ENCODE measurements at places on chromosomes 1 and 21.

- no peak overlapping the region for H3K4me3 ChIP-seq
- no peak for DNase-seq
- no peaks in the 10 kb centered on the region for H3K36me3 ChIP-seq
- H3K27me3 ChIP-seq = no peaks in the 10 kb centered on the region
- no peaks in the 10 kb centered on the region for H3K4me1 ChIP-seq
- peak overlapping the region; percentile 8 for H3K27ac ChIP-seq
Observed at GRCh38 chr21:27513016-27513415, 546.1 kb upstream of the ADAMTS5 start.

GRCh38 chr1:115717541-115717940, 51.0 kb downstream of the CASQ2 start:
- no peaks in the 10 kb centered on the region for H3K36me3 ChIP-seq
- peaks cover 19% of the 10 kb centered on the region for H3K27me3 ChIP-seq
- H3K4me1 ChIP-seq = no peaks in the 10 kb centered on the region
- H3K4me3 ChIP-seq = no peak overlapping the region
- no peak for DNase-seq
- H3K27ac ChIP-seq = no peak overlapping the region

GRCh38 chr1:84489766-84490165, 10.7 kb downstream of the RPF1 start:
- H3K27me3 ChIP-seq = no peaks in the 10 kb centered on the region
- H3K4me3 ChIP-seq = no peak overlapping the region
- no peak for DNase-seq
- no peak overlapping the region for H3K27ac ChIP-seq
- no peaks in the 10 kb centered on the region for H3K36me3 ChIP-seq
- H3K4me1 ChIP-seq = no peaks in the 10 kb centered on the region

GRCh38 chr1:25106976-25107642, 125.2 kb downstream of the SYF2 start:
- H3K27me3 ChIP-seq = no peaks in the 10 kb centered on the region
- H3K4me3 ChIP-seq = no peak overlapping the region
- H3K27ac ChIP-seq = no peak overlapping the region

DNA sequence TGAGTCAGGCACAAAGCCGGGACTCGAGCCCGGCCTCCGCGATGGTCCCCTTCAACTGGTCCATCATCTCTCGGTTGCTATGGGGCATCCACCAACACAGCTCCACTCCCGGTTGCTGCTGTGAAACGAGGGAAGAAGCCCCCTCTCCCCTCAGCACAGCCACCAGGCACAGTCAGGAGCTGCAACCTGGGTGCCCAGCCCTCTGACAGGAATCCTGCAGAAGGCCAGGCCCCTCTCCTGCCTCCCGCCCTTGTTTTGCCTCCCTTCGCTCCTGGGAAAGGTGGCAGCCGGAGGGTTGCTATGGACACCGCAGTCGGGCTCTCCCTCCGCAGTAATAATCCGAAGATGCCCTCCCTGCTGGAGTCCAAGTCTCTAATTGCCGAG, 8.9 kb upstream of the KCNN3 start:
- H3K27me3 ChIP-seq = no peaks in the 10 kb centered on the region
- H3K4me1 ChIP-seq = no peaks in the 10 kb centered on the region
- H3K4me3 ChIP-seq = no peak overlapping the region
- DNase-seq = no peak

- H3K27me3 ChIP-seq = no peaks in the 10 kb centered on the region
- peak overlapping the region; percentile 71 for H3K4me3 ChIP-seq
- peak; percentile 52 for DNase-seq
Observed at GRCh38 chr1:231040800-231041718, 1.0 kb upstream of the FAM89A start.

GRCh38 chr1:60114745-60115318, 41.3 kb upstream of the C1orf87 start:
- no peak for DNase-seq
- no peaks in the 10 kb centered on the region for H3K27me3 ChIP-seq
- no peaks in the 10 kb centered on the region for H3K36me3 ChIP-seq
- no peak overlapping the region for H3K27ac ChIP-seq

GRCh38 chr1:158644449-158644848, 39.4 kb downstream of the OR10Z1 start:
- H3K36me3 ChIP-seq = no peaks in the 10 kb centered on the region
- H3K27ac ChIP-seq = no peak overlapping the region
- H3K27me3 ChIP-seq = no peaks in the 10 kb centered on the region
- H3K4me3 ChIP-seq = no peak overlapping the region
- H3K4me1 ChIP-seq = no peaks in the 10 kb centered on the region
- no peak for DNase-seq

- no peaks in the 10 kb centered on the region for H3K36me3 ChIP-seq
- no peaks in the 10 kb centered on the region for H3K4me1 ChIP-seq
- no peak for DNase-seq
- H3K27me3 ChIP-seq = no peaks in the 10 kb centered on the region
- H3K4me3 ChIP-seq = no peak overlapping the region
Observed at GRCh38 chr1:180311011-180311730, 81.1 kb downstream of the LHX4 start.

DNA sequence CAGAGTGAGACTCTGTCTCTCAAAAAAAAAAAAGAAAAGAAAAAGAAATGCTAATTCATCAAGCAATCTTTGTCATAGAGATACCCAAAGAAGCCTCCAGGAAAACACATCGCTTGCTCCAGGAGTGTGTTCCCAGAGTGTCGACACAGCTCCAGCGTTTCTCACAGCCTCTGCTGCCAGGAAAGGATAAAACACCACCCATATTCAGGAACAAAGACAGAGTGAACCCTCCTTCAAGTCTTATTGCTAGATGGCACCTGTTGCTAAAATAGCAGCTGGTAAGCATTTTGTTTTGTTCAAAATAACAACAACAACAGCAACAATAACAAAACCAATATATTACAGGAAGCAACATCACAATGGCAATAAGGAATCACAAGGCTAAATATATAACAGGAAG, 3.1 kb downstream of the ILDR2 start:
- DNase-seq = no peak
- no peaks in the 10 kb centered on the region for H3K27me3 ChIP-seq
- H3K4me1 ChIP-seq = no peaks in the 10 kb centered on the region

- no peak for DNase-seq
- H3K27ac ChIP-seq = no peak overlapping the region
- no peak overlapping the region for H3K4me3 ChIP-seq
- H3K4me1 ChIP-seq = no peaks in the 10 kb centered on the region
- no peaks in the 10 kb centered on the region for H3K36me3 ChIP-seq
Observed at GRCh38 chr1:57590978-57591377, 167.1 kb upstream of the DAB1 start.

- no peaks in the 10 kb centered on the region for H3K4me1 ChIP-seq
- H3K4me3 ChIP-seq = no peak overlapping the region
- no peak for DNase-seq
- H3K27me3 ChIP-seq = no peaks in the 10 kb centered on the region
- no peaks in the 10 kb centered on the region for H3K36me3 ChIP-seq
Observed at GRCh38 chr1:235571482-235571881, 67.2 kb upstream of the B3GALNT2 start.

- no peaks in the 10 kb centered on the region for H3K4me1 ChIP-seq
- no peak for DNase-seq
- H3K4me3 ChIP-seq = no peak overlapping the region
Observed at GRCh38 chr1:113415310-113416070, 25.2 kb downstream of the MAGI3 start.

DNA sequence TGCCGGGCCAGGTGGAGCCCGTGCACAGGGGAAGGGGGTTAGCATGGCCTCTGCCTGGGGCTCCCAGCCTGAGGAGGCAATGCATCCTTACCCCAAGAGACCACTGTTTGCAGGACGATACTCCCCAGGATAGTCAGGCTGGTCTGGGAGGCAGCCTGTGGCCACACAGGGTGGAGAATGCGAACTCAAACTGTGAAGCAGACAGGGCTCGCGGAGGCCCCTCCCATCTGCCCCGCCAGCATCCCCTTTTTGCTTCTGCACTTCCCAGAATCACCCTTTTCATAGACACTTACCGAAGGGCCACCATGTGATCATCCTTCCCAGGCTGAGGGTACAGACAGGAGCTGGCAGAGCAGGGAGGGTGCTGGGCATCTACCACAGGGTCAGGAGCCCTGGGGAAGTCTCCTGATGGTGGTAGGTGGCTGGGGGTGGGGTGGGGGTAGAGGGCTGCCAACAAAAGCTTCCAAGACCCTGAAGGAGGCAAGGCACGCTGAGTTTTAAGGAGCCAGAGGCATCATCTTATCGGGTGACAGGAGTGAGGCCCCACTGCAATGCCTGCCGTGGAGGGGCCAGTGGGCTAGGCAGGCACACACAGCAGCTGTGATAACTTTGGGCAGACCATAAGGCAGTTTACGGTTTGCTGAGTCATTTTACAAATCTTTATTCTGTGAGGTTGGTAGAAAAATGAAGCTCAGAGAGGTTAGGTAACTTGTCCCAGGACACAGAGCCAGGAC, 31.3 kb upstream of the BTG2 start:
- H3K27ac ChIP-seq = peak overlapping the region; percentile 73
- H3K4me3 ChIP-seq = no peak overlapping the region
- H3K27me3 ChIP-seq = no peaks in the 10 kb centered on the region
- peaks cover 22% of the 10 kb centered on the region for H3K4me1 ChIP-seq
- DNase-seq = no peak
- no peaks in the 10 kb centered on the region for H3K36me3 ChIP-seq

DNA sequence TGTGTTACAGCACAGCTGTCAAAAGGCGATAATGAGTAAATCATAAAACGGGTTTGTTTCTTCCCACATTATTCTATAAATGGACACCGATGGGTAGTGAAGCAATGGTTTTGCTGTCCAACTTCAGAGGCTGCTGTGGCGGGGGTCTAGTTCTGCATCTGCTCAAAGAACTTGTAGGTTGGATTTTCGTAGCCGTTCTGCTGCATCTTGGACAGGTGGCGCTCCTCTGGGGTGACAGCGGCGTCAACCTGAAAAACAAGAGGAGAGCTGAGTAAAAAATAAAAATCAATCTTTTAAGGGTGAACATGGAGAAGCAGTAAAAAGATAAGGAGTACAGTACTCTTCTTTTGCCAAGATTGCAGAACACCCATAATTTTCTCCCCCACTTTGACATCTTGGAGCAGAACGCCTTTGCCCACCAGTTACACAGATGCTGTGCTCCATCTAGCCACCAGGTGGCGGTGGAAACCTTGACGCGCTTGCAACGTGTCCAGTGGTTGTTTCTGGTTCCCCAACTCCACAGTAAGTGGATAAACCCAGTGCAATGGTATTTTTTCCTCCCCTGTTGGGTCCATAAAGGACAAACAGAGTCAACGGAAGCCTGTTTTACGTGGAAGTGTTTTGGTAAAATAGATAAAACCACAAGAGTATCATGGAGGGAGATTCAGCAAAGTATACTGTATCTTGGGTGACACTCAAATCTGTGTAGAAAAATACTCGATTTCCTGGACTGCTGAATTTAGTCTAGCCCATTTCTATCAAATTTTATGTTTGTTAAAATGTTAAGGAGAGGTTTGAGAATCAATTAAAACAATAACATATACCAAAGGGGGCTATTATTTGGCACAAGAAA, 147.0 kb downstream of the GABPA start:
- H3K4me3 ChIP-seq = no peak overlapping the region
- H3K27me3 ChIP-seq = no peaks in the 10 kb centered on the region
- no peaks in the 10 kb centered on the region for H3K4me1 ChIP-seq
- no peak for DNase-seq
- no peaks in the 10 kb centered on the region for H3K36me3 ChIP-seq

Data from breast epithelium (tissue), 4 donors.